ENCODE measurements at places on chromosomes 7 and 10. TPM values are rescaled to one million over a fixed set of nuclear protein-coding genes. Genes with fewer than 3 reads are reported as not detected.

DNA sequence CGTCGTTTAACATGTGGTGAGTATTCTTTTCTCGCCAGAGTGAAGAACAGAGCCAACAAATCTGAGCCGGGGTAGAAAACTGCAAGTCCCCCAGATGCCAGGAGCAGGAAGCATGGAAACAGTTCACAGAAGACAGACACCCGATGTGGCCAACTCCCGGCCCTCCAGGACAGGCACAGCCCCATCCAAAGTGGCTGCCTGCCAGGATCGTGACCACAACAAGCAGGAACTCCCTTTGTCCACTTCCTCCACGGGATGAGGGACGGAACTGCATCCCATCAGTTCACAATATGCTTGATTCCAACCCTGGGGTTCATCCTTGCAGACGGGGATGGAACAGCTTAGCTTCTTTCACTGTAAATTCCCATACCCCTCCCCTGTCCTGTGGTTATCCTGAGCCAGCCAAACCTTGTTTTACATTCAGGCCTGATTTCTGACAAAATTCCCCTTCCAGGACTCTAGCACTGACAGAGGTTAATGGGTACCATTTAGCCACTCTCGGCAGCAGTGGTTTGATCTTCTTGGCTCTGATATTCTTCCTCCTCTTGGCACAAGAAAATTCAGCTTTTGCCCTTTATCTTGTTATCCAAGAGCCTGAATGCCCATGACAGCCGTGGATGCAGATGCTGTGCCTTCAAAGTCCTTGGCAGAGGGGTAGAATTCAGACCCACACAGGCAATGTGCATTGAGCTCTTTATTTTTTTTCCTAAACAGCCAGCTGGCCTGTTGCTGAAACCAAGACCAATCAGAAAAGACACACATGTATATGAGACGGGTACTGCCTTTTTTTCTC is 105.5 kb upstream of the FAM204A start:
- no peak for DNase-seq

DNA sequence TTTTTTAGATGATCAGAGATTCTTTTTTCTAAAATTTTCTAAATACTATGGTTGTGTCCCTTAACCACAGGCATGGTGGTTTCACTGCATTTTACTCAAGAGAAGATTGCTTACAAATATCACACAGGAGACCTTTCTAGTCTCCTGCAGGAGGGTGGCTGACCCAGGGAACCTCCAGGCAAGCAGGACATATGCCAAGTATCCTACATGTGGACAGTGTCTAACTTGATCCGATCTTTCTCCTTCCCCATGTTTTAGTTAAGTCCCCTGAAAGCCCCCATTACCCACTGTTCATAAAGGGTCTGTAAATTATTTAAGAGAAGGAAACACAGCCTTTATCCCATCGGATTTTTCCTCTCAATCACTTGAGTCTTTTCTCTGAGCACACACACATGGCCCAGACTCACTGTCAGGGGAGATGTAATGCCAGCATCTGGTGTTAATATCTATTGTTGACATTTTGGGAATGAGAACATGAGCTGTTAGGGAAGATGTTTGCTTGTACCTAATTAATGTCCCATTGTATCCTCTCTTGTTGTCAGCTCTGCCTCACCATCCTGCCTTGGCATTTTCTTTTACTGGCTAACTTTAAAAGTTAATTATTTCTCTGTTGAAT is 755.2 kb downstream of the AUTS2 start:
- no peak for DNase-seq

DNA sequence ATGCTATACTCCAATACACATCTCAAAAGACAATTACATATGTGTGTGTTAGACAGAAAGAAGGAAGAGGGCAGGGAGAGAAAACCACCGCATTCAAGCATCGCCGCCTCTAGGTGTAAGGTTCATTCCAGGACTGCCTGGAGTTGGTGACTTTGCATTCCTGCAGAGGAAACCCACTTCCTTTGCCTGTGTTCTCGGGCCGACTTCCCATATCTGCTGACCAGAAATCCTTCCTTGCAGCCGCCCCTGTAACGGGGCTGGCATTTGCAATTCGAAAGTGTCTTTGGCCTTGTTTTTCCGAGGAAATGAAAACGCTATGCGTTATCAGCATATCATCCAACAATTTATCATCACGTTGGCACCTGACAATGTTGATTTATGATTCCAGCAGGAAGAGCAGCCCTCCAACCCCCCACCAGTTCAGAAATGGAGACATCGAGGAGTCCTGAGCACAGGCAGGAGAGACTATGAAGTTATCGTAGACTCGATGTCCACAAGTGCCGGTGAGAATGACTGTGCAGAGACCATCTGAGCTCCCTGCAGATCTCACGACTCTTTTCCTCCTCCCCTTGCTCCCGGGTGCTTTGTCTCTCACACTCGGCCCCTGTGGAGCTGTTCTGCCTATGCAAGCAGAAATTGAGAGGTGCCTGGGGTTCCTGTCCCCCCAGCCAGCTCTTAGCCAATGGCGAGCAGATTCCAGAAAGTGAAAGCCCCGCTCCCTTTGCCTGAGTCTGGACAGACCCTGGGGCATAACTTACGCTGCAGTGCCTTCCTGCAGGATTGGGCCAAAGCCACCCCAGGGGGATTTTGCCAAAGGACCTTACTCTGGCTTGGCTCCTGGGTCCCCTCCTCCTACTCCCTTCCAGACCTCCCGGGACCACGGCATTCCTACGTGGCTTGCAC is 68.9 kb upstream of the FOXK1 start:
- DNase-seq: peak; percentile 10

GRCh38 chr7:16223963-16224707 is 197.2 kb downstream of the CRPPA start:
- no peak for DNase-seq

DNA sequence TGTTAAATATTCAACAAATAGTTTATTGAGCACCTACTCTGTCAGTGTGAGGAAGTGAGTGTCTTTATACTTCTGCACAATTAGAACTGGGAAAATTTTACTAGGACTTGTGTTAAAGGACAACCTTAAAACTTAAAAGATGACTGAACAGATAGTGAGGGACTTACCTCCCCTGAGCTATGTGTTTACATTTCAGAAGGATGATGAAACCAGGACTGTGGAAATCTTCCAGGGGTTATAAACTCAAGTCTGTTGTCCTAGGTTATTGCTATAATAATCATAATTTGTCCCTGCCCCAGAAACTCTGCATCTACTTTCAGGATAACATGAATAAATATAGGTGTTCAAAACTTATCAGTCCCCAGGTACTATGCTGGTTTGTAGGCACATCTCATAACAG is 261.0 kb upstream of the MKLN1 start:
- DNase-seq: no peak

DNA sequence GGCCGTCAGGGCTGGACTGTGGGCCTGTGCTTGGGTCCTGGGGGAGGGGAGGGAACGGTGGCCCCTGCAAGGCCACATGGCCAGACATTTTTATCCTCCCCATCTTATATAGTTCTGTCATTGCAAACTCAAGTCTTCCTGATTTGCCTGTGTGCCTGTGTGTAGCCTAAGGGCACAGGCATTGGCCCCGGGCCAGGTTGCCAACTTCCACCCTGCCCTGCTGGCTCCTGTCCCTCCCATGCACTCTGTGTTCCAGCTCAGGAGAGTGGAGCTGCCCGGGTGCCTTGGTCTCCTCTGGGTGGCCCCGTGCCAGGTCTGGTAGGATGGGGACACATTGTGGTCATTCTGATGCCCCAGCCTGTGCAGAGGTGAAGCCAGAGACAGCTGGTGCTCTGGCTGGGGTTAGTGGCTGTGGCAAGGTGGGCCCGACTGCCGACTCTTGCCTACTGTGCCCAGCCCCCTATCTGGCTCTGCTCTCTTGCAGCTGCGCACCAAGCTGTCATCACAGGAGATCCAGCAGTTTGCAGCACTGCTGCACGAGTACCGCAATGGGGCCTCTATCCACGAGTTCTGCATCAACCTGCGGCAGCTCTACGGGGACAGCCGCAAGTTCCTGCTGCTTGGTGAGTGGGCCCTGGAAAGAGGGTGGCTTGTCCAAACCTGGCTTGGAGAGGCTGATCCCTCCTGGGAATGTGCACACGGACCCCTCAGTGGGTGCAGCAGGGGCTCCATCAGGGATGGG is 14.8 kb downstream of the NACAD start:
- no peak for DNase-seq

DNA sequence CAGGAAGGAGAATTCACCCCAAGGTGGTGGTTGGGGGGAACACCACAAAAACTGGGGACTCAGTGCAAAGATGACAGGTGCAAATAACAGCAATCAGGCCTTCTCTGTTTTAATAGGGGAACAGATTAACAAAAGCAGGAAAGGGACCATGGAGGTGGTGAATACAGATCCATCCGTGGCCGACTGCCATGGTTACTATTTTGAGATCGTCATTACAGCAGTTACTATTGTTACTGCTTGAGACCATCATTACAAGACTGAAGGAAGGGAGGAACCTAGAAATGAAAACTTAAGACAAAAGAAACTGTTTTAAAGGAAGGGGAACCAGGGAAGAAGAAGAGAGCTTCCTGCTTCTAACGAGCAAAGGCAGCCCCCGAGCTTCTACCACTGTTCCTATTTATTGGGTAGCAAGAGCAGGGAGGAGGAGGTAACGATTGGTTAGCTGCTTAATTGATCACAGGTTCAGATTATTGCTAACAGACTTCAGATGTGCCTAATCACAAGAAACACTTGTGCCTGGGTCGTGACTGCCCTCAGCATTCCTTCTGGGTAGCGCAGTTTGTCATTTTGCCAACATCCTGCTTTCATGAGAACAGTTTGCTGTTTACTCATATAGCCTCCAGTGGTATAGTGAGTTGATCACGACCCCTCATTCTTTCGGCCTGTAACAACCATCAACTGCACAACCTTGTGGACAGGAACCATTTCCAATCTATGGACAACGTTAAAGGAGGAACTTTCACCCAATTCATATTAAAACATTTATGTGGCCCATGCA is 216.3 kb downstream of the CHCHD3 start:
- peak; percentile 31 for DNase-seq

DNA sequence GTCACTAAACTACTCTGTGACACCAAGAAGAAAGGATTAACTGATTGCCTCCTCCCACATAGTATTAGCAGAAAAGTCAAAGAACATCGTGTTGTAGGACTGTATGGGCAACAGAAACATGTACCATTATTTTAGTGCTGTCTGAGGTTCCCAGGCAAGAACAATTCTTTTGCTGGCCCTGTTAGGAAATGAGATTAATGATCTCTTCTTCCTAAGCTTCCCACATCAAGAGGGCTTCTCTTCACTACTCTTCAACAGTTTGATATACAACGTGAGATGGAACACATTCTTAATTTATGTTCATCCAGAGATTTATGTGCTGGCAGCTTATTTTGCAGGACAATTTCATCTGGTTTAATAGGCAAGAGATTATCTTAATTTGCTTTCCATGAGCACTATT is 219.6 kb downstream of the DOCK4 start:
- DNase-seq: no peak

DNA sequence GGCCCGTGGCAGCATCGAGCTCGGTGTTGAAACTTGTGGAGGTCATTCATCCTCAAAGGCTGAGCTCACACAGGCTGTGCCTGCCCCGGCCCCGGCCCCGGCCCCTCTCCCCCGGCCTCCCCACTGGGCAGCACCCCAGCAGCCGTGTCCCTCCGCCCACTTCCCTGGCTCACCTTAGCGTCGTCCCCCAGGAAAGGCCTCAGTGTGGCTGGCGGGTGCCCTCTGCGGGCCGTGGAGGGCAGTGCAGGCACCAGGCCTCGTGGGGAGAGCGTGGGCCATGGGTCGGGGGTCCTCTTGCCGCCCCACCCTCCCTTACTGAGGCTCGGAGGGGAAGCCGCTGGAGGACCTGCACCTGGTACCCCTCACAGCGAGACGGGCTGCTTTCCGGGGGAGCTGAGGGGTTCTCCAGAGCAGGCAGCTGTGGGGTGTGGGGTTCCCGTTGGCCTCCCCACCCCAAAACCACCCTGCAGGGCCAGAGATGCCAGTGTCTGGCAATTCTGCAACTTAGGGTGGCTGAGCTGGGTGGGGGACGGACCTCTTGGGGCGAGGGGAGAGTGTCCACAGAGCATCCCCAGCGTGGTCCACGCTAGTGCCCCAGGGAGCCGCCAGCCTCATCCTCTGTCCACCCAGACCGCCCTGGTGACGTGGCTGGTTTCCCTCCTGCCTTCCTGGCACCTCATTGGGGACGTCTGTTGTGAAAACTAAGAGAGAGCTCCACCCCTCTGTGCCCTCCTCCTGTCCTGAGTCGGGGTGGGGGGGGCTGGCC is 44.2 kb upstream of the DPYSL4 start:
- no peak for DNase-seq

- DNase-seq: no peak
These were observed 146.8 kb downstream of the CYP26A1 start for GRCh38 chr10:93220296-93221170.

GRCh38 chr7:159027789-159028507 is 116.7 kb downstream of the VIPR2 start:
- no peak for DNase-seq

GRCh38 chr7:44079331-44080021 is 2.9 kb downstream of the POLM start:
- no peak for DNase-seq

GRCh38 chr7:80359029-80359428 is 152.8 kb downstream of the GNAT3 start:
- no peak for DNase-seq

DNA sequence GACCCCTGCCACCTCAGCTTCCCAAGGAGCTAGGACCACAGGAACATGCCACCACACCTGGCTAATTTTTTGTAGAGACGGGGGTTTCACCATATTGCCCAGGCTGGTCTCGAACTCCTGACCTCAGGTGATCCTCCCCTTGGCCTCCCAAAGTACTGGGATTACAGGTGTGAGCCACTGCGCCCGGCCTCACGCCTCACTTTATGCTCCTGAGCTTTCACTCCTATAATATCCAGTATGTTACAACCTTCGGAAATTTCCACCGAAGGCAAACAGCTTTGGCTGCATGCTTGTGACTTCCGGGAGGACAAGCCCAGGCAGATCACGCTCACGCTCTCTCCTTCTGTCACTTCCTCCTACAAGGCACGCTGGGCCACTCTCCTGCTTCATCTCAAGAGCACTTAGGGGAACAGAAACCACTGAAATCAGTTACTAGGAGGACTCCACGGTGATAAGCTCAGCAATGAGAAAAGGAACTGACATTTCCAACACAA is 4.4 kb upstream of the MAD1L1 start:
- no peak for DNase-seq

KCP gene
- total RNA-seq: not detected

OLAH gene
- total RNA-seq: 0.34 TPM

GSTO2 gene
- 2.0 TPM for total RNA-seq

TMEM229A gene
- total RNA-seq: not detected

PHYH gene
- 17.1 TPM for total RNA-seq

All from glomerular endothelial cell (primary cell).